Stimulated activated CD4-positive, alpha-beta T cell treated with anti-CD3 and anti-CD28 coated beads, Interleukin-12 subunit alpha, Interleukin-12 subunit beta, amount 100 ng/mL, for 24 hours (primary cell): ENCODE measurements at places on chromosomes 7 and 10.

DNA sequence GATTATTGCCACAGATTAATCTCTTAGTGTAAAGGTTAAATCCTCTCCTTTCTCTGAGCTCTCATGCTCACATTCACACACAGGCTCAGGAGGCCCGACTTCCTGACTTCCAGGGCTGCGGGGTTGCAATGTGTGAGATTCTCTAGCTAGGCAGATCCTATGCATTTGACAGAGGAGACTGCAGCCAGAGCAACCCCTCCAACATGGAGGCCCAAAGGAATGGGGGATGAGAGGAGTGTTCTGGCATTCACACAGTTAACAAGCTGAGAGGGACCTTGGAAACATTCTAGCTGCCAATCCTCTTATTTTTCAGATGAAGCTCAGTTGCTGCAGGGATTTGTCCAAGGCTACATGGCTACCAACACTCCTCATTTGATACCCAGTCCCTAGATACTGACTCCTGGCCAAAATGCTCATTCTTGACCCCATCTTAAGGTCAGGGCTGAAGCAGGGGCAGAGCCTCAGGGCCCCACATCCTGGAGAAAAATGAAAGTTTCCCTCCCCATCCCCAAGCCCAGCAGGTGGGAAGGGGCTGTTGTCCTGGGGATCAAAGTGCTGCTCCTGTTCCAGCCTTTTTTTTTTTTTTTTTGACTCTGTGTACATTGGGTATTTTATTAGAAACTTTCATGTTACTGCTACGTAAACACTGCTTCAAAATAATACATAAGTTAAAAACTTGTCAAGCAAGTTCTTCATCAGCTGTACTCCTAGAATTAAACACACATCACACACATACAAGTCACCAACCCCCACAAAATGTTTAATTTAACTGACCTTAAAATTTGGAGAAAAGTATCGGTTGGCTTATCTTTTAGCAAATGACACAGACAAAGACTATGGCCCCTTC is 325.6 kb downstream of the PLXNA4 start:
- DNase-seq, result no peak

DNA sequence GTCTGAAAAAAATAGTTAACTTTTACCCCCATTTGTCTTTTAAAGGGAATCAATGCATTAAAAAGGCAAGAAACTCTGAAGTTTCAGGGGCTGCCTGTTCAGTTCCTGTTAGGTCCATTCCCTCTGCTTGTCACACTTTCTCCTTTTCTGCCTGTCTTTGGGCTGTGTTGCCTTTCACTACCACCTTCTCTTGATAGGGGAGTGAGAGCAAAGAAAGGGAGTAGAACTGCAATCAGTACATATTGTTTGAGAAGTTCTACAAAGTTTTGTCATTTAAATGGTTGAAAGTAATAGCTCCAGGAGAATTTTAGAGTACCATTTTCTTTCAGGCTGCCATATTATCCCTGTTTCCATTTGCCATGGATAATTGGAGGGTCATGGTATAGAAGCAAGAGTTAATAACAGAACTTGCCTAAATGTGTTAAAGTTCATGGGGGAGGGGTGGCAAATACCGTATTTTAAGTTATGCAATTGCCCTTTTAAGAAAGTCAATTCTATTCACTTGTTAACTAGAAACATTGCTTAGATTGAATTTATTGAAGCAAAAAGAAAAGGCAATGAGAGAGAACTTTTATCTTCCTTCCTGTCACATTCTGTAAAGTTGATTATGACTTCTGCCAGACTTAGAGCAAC is 38.6 kb downstream of the MPLKIP start:
- DNase-seq, result no peak

DNA sequence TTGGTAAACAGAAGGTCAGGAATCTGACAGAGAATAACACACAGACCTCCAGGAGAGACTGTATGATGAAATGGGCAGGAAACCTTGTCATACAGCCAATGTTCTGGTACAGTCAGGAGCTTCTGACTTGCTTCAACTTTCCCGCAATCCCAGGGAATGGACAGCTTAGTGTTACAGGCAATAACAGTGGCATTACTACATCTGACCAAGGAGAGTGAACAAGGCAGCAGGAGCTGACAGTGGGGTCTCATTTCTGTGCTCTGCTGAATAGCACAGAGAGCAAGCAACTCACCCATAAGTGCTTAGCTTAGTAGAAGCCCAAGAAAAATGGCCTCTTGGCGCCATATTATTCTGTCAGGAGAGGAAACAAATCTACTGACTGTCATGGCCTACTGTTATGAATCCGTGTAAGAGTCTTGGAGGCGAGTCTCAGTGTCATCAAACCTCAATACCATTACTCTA is 186.2 kb upstream of the MTPN start:
- no peak for DNase-seq

DNA sequence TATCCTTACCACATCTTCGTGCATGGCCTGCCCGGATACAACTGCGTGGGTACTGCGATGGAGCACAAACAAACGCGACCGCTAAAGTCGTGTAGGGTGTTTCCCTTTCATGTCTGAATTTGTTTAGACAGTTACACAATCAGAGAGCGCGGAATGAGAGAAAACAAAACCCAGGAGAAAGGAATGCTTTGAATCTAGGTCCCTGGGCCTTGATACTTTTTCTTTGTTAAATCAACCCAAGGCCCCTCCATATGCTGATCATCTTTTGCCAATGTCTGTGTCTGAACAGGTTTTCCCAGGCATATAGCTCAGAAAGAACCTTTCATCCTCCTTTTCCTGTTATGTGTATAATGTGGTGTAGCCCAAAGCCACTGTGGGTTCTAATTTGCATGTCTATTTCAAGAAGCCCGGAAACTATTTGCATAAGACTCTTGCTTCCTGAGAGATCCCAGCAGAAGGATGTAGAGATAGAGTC is 145.8 kb downstream of the FRMD4A start:
- DNase-seq, result peak; percentile 37

GRCh38 chr10:17229717-17229966 is 1.6 kb downstream of the VIM start:
- DNase-seq, result no peak

DNA sequence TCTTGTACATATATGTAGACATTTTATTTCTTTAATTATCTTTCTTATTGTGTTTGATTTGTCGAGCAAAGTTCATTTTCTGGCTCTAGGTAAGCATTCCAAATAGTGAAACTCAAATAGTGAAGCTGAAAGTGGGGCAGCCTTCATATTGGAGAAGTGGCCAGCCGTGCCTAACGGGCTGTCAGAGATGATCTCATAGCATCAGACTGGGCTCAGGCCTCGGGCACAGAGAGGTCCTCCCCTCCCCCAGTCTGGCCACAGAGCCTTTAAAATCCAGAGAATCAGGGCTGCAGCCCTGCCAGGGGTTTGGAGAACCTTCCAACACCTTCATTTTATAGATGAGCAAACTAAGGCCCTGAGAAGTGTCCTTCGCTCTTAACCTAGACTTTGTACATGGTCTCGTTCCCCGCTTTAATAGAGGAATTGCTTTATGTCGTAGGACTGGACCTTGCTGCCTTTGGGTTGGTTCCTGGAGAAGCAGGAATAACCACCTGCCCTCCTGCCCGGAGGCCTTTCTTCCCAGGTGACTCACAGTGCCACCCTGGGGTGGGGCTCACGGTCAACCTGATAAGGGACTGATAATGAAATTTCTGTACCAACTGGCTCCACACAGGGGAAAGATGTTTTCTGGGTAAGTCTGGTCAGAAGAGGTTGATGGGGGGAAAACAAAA is 7.3 kb downstream of the TSPAN15 start:
- no peak for DNase-seq

- no peak for DNase-seq
These were observed 58.1 kb downstream of the CTBP2 start for GRCh38 chr10:125102246-125102645.

GRCh38 chr10:34811968-34812514 is 3.1 kb downstream of the PARD3 start:
- DNase-seq, result no peak

DNA sequence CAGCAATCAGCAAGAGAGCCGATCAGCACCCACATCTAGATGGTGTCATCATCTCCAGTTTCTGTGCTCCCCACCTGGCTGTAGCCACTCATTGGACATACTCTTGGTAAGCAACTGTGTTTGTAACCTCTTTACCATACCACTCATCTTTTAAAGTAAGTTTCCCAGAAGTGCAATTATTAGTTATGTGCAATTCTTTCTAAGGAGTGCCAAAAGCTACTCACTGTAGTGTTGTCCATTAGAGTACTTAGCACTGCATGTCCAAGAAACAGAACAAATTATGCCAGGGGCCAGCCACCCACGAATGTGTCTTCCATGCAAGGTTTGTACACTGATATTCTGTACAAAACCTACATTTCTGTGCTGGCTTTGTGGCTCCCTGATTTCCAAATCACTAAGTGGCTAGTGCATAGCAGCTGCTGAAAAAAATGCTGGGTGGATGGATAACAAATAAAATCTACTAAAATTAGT is 131.9 kb downstream of the SRPK2 start:
- DNase-seq, result no peak

DNA sequence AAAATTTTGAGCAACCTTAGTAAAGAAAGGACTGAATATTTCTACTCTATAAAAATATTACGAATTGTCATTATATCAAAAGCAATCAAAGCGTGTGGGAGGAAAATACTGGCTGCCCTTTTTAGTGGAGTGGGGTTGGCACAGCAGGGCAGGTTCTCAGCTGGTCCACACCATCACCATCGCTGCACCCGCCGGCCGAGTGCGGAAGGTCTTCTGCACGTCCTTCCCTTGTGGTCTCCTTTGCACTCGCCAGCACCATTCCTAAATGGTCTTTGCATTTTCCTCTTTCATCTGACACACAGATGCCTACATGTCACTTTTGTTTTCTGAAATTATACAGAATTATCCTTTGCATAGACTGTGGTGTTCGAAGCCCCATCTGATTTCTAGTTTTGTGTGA is 116.6 kb upstream of the LANCL2 start:
- no peak for DNase-seq

- DNase-seq, result no peak
These were observed 48.2 kb upstream of the NPTX2 start for GRCh38 chr7:98568891-98569290.

DNA sequence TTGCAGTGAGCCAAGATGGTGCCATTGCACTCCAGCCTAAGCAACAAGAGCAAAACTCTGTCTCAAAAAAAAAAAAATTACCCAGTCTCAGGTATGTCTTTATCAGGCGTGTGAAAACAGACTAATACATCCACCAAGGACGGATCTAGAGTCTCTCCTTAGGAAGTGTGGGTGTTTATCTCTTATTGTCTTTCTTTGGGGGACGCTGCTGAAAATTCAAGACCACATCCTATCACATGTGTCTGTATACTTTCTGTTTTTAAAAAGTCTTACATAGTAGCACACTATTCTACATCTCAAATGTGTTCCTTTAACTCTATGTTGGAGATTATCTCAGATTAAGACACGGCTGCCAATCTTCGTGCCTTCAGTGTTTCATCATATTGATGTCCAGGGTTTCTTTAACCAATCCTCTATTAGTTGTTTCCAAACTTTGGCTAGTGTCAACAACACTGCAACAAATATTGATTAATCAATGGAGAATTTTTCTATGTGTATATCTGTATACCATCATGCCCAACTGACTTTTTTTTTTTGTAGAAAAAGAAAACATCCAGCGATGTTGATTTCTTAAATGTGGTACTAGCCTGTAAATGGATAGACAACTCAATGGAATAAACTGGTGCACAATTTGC is 92.3 kb upstream of the KDM7A start:
- no peak for DNase-seq

GRCh38 chr10:113111900-113112853 is 162.1 kb downstream of the TCF7L2 start:
- DNase-seq, result no peak

GRCh38 chr7:126790763-126791162 is 462.0 kb downstream of the GRM8 start:
- DNase-seq, result no peak

DNA sequence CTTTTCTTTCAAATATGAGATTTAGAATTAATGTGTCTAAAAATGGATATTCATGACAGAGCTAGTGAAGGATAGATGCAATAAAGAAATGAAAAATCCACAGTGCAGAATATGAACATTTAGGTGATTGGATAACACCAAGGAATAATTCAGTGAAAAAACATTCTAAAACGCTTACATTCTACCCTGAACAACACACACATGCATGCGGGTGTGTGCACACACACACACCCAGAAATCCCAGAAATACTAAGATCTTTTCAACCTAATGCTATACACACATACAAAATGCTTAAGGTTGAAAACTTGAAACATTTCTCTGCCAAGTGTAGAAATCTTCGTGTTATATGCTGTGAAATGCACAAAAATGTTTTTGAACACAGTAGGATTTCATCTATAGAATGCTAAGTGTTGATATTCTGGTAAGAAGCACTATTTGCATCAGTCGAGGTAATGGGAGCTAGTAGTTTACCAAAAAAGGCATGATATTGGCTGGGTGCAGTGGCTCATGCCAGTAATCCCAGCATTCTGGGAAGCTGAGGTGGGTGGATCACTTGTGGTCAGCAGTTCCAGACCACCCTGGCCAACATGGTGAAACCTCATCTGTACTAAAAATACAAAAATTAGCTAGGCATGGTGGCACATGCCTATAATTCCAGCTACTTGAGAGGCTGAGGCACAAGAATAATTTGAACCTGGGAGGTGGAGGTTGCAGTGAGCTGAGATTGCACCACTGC is 600.6 kb downstream of the PHTF2 start:
- no peak for DNase-seq

DNA sequence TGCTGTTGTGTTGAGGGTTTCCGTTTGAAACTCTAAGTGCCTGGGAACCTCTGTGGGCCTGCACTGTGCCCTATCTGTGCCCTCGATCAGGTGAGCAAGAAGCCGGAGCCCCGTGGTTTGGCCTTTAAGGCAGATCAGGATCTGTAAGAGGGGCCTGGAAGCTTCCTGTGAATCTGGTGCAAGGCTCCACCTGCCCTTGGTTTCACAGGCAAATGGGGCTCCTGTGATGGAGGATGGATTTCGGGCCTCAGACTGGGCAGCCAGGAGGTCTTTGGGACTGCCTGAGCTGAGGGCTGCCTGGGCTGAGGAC is 21.6 kb downstream of the SCART1 start:
- DNase-seq, result no peak

GRCh38 chr10:130989670-130990232 is 321.8 kb downstream of the TCERG1L start:
- DNase-seq, result no peak

- no peak for DNase-seq
These were observed 213.1 kb downstream of the CHRM2 start for GRCh38 chr7:137081321-137082093.

DNA sequence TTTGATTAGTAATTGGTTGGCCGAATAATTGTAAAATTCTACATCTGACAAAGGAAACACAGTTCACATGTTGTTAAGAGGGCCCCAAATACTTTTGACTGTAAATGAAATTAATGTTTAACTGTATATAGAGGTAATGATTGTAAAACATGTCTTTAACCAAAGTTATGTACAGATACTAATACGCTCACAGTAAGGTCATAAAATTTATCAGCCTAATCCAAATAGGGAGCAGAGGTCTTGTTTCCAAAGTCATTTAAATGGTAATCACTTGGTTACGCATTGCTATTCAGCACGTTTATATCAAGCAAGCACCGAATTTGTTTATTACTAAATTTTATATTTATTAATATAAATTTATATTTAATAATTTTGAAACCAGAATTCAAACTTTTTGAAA is 1.4 kb downstream of the PHYHIPL start:
- no peak for DNase-seq

GRCh38 chr10:101283762-101284100 is 54.5 kb upstream of the LBX1 start:
- DNase-seq, result no peak
